GM23338 (cell line): ENCODE measurements at places on chromosomes 2 and 18. TPM values are rescaled to one million over a fixed set of nuclear protein-coding genes. Genes with fewer than 3 reads are reported as not detected.

DNA sequence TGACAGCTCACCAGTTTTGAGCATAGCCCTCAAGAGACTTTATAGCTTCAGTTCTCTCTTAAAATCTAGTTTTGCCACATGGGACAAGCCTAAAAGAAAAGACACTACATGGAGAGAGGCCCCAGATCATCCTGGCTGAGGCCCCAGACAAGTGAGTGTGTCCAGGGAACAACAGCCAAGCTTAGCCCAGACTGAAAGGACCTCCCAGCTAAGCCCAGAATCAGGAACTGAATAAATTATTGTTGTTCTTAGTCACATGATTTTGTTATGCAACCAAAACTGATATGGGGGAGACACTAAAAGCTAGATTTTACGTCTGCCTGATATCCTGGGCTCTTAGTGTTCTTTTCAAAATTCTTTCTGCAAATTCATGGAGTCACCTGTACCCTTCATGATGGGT lies 29.3 kb upstream of the LBH start:
- DNase-seq: no peak

HOXD3 gene
- total RNA-seq: not detected in 2 replicates

GRCh38 chr2:40244675-40245074 lies 207.2 kb downstream of the SLC8A1 start:
- peak; percentile 85 for DNase-seq

YES1 gene
- 327 and 340 TPM in 2 replicates for total RNA-seq

C2orf92 gene
- 2.6 and 2.9 TPM in 2 replicates for total RNA-seq

GKN2 gene
- not detected in 2 replicates for total RNA-seq

RAX gene
- total RNA-seq: 0.03 and 0.08 TPM in 2 replicates

DNA sequence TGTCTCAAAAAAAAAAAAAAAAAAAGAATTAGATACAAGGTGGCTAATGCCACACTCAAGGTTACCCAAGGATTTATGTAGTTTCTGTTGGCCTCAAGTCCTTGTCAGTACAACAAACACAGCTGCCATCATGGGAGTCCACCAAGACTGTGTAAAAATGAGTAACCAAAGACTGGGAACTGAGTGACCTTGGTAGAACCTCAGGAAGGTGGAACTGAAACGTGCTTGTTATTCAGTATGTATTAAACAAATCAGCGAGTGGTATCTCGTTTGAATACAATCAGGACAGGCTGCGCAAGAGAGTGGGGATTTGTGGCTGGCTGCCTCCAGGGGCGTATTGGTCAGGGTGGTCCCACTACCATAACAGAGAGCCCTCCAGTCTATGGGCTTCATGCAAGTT lies 1.6 kb upstream of the SFTPB start:
- DNase-seq: no peak

UGT1A10 gene
- 0.23 TPM in 1 of 2 replicates, not detected in the other for total RNA-seq

- peak; percentile 20 for DNase-seq
These were observed 455.4 kb upstream of the LRRTM4 start for GRCh38 chr2:77977471-77978063.
